ENCODE measurements at places on chromosomes 6 and 20. TPM values are rescaled to one million over a fixed set of nuclear protein-coding genes. Genes with fewer than 3 reads are reported as not detected.

DNA sequence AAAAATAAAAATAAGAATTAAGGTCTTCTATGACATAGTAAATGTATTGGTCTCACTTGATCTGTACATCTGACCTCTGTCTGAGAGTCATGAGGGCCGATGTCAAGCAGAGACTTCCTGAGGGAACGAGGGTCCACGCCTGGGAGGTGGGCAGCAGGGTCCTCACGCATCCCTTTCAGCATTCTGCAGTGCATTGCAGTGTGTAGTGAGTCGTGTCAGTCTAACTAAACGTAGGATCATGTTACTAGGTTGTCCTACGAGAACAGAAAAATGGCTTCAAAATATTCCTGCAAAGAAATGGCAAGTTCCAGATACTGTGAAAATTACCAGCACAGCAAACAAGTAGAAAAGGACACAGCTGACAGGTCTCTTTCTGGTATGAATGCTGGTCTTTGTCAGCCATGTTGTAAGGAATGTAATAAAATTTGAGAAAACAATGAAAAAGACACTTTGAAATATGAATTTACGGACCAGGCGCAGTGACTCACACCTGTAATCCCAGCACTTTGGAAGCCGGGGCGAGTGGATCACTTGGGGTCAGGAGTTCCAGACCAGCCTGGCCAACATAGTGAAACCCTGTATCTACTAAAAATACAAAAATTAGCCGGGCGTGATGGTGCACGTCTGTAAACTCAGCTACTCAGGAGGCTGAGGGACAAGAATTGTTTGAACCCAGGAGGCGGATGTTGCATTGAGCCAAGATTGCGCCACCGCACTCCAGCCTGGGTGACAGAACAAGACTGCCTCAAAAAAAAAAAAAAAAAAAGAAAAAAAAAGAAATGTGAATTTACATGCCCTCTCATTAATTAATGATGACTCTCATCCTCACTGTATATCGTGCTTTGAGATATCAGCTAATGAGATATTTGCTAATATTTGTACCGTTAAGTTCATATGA, 2.4 kb upstream of the AHCY start:
- peak overlapping the region; percentile 48 for H3K27ac ChIP-seq
- peaks cover 35% of the 10 kb centered on the region for H3K4me1 ChIP-seq
- DNase-seq = no peak

The GGTLC1 gene
- 6.1 TPM for total RNA-seq

GRCh38 chr6:106997392-106998158, 23.0 kb upstream of the CD24 start:
- no peaks in the 10 kb centered on the region for H3K4me1 ChIP-seq
- no peak for DNase-seq
- H3K4me3 ChIP-seq = no peak overlapping the region
- H3K27ac ChIP-seq = no peak overlapping the region
- H3K27me3 ChIP-seq = no peaks in the 10 kb centered on the region

GRCh38 chr20:41494451-41494850, 123.7 kb downstream of the CHD6 start:
- H3K27ac ChIP-seq = no peak overlapping the region
- H3K4me3 ChIP-seq = no peak overlapping the region
- no peaks in the 10 kb centered on the region for H3K27me3 ChIP-seq
- no peak for DNase-seq
- H3K4me1 ChIP-seq = no peaks in the 10 kb centered on the region

GRCh38 chr20:40582531-40582930, 106.5 kb downstream of the MAFB start:
- no peaks in the 10 kb centered on the region for H3K36me3 ChIP-seq
- peak; percentile 28 for DNase-seq
- no peak overlapping the region for H3K4me3 ChIP-seq
- peaks cover 20% of the 10 kb centered on the region for H3K4me1 ChIP-seq

The RHAG gene
- not detected for total RNA-seq

The GSTA1 gene
- total RNA-seq = 9.3 TPM

GRCh38 chr6:109434456-109434855, 6.0 kb downstream of the PPIL6 start:
- H3K4me1 ChIP-seq = no peaks in the 10 kb centered on the region
- no peaks in the 10 kb centered on the region for H3K36me3 ChIP-seq
- no peak overlapping the region for H3K27ac ChIP-seq
- no peak overlapping the region for H3K4me3 ChIP-seq
- DNase-seq = no peak

The DYNLT2 gene
- 1.7 TPM for total RNA-seq

DNA sequence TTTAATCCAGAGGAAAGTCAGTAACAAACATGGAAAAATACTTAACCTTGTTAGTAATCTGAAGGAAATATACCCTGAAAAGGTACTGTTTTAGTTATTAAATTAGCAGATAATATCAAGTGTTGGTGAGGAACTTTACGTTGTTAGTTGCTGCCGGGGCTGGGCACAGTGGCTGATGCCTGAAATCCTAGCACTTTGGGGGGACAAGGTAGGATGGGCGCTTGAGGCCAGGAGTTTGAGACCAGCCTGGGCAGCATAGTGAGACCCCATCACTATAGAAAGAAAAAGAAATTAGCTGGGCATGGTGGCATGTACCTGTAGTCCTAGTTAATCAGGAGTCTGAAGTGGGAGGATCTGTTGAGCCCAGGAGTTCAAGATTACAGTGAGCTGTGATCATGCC, 72.7 kb upstream of the DYNLRB1 start:
- no peaks in the 10 kb centered on the region for H3K27me3 ChIP-seq
- H3K36me3 ChIP-seq = peaks cover 4% of the 10 kb centered on the region
- H3K4me3 ChIP-seq = no peak overlapping the region
- no peak for DNase-seq
- H3K4me1 ChIP-seq = no peaks in the 10 kb centered on the region

The TREM2 gene
- 16.2 TPM for total RNA-seq

Measured in left lung (tissue), 14 donors.